T-helper 22 cell (primary cell): ENCODE measurements at places on chromosomes 7 and 10.

DNA sequence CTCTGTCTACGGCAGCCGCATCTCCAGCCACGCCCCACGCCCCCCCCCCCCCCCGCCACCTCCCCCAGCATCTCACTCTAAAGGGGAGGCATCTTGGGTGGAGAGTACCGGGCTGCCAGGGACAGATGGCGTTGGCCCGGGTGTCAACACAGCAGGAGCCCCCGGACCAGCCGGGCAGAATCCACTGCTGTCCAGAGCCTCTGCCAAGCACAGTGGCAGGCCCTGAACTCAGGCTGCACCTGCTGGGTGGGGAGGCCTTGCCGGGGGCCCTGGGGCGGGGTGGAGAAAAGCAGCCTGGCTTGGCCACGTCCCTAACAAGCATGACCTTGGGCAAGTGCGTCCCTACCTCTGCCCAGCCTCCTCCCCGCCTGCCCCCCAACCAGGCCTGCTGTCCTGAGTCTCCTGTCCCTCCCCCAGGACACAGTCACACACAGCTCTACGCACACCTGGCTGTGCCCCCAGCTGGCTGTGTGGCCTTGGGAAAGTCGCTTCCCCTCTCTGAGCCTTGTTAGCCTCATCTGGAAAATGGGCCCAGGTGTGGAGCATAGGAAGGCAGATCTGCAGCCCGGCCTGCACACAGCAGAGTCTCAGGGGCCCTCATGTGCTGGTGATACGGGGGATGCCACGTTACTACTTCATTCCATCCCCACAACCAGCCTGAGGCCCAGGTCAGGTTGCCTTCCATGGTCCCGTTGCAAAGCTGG lies 45.2 kb downstream of the MICALL2 start:
- DNase-seq = no peak

DNA sequence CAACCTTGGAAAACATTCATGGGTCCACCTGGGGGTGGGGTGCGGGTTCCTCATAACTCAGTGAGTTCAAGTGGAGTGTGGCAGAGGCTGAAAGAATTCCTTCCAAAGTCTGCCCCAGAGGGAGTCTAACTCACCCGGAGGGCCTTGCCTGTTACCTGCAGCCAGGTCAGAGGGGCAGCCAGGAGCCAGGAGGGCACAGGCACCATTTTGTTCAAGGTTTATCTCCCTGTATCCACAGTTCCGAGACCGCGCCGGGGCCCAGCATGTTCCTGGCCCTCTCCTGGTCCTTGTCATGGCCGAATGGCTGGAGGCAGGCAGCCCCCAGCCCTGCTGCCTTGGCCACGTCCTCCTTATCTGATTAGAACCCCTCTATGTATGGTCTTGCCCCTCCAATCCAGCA lies 11.4 kb upstream of the DOCK1 start:
- DNase-seq = no peak

DNA sequence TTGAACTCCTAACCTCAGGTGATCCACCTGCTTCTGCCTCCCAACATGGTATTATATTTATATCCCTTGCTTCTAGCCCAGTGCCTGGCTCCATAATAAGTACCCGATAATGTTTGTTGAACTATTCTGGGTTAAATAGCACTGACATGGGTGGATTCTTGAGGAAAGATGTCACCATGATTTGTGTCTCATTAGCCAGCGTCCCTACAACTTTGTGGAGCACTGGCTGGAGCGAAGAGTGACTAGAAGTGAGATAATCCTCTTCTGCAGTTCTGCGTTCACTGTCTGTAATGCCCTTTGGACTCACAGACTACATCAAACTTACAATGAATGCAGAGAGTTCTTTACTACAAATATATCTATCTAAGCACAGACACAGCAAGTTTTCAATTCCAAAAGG lies 16.9 kb upstream of the AKR1E2 start:
- no peak for DNase-seq

- DNase-seq = no peak
Observed at GRCh38 chr10:121900443-121901174, 27.2 kb downstream of the ATE1 start.

GRCh38 chr10:124003871-124004662 lies 89.3 kb downstream of the CHST15 start:
- DNase-seq = no peak

- no peak for DNase-seq
Observed at GRCh38 chr10:86968271-86968993, at the start of gene ADIRF. Gene ADIRF (plus strand): TSS chr10:86968482. CDS start chr10:86968545, 63 bp downstream.

- no peak for DNase-seq
Observed at GRCh38 chr7:1348096-1348822, 111.0 kb downstream of the MICALL2 start.

DNA sequence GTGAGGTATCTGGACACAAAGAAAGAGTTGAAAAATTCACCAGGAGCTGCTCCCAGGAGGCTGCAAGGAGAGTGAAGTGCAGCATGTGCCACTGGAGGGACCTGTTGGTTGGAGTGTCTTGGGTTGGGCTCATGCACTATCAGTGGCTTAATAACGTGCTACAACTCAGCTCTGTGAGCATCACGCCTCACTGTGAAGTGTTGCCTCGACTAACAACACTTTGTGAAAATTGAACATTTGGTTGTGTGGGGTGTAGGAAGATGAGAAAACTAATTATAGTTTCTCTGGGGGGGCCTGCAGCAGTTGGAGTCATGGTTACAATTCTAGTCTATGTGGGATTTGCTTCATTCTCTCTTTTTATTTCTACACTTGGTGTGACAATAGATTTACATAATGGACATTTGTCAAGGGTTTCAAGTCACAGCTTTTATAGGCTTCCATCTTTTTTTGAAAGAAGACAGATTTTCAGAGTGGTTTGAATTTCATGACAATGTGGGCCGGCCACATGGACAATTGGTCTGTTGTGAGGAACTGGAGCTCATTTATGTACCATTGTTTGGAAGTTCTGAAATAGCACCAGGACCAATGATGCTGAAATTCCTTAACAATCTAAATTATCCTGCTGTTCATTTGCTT lies 121.3 kb downstream of the RAMP3 start:
- no peak for DNase-seq
